ENCODE measurements at places on chromosomes 2 and 18. TPM values are rescaled to one million over a fixed set of nuclear protein-coding genes. Genes with fewer than 3 reads are reported as not detected.

Gene TTR
- 0.41 TPM for polyA plus RNA-seq

Gene FIGN
- 8.1 TPM for polyA plus RNA-seq

Gene FNDC4
- 137 TPM for polyA plus RNA-seq

Gene SMAD7
- 19.5 TPM for polyA plus RNA-seq

Gene IL1RN
- 0.24 TPM for polyA plus RNA-seq

Gene CFC1
- 21.4 TPM for polyA plus RNA-seq

Gene ST8SIA5
- 24.6 TPM for polyA plus RNA-seq

Gene FSIP2
- polyA plus RNA-seq = 1.0 TPM

GRCh38 chr18:9184998-9185613 lies 48.5 kb downstream of the ANKRD12 start:
- no peak for DNase-seq

DNA sequence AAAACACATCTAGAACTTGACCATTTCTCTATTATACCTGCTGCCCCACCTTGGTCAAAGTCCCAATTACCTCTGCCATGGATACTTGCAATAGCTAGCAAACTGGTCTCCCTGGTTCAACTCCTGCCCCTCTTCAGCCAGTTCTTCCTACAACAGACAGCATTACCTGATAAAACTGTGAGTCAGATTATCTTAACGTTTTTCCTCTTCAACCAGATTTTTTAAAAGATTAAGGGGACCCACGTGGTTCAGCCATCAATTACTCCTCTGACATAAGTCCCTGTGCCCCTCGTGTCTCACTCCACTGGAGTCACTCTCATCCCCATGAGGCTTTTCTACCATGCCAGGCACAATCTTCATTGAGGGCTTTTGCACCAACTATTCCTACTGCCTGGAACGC lies 5.3 kb upstream of the ARHGAP15 start:
- DNase-seq = no peak

DNA sequence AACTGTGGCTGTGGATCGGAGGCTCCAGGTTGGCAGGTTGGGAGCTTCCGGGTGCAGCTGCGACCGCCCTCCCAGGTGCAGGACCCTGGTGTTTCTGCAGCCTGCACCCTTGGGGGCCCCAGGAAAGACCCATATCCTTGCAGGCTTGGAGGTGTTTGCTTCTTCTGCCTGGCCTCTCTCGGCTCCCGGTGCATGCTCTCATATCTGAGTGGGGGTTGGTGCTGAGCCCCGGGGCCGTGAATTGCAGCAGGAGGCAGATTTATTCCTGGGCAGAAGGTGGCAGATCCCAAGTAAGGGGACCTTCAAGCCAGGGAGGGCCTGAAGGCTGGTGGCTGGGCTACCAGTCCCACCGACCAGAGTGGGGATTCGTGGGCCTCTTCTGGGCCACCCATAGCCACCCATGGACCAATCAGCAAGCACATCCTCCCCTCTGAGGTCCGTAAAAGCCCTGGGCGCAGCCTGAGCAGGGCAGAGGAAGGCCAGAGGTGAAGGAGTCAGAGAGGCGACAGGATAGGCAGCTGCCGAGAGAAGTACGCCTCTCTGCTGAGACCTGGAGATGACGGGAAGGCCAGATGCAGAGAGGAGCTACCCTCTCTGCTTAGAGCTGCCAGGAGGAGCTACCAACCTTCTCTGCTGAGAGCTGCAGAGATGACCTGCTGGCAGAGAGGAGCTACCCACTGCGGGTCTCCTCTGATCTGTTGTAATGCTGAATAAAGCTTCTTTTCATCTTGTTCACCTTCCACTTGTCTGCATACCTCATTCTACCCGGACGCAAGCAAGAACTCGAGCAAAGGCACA lies 1279.0 kb upstream of the LRRTM1 start:
- no peak for DNase-seq

DNA sequence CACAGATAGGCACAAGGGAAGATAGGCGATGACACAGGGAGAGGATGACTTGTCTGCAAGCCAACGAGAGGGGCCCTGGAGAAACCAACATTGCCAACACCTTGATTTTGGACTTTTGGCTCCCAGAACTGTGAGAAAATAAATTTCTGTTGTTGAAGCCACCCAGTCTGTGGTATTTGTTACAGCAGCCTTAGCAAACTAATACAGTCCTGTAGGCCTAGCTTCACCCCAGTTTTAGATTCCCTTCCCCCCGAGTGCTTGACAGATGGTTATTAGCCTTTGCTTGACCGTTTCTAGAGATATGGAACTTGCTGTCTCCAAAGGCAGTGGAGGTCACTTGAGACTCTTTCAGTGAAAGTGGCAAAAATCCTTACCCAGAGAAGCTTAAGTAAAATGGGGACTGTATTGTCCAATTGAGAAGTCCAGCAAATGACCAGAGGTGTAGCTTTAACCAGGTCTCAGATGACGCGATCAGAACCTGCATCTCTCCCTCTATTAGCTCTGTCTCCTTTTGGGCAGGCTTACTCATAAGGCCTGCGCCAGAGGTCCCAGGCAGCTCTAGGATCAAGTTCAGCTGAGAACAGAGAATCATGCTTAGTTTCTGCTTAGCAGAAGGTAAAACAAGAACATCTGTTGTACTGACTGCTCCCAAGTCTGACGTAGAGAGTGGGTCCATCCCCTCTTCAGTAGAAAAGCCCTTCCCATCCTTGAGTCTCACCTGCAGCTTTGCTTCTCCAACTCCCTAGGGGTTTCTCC lies 50.4 kb downstream of the MFSD6 start:
- DNase-seq = no peak

- no peak for DNase-seq
Measured at GRCh38 chr2:236665572-236666118, 96.0 kb downstream of the ACKR3 start.

DNA sequence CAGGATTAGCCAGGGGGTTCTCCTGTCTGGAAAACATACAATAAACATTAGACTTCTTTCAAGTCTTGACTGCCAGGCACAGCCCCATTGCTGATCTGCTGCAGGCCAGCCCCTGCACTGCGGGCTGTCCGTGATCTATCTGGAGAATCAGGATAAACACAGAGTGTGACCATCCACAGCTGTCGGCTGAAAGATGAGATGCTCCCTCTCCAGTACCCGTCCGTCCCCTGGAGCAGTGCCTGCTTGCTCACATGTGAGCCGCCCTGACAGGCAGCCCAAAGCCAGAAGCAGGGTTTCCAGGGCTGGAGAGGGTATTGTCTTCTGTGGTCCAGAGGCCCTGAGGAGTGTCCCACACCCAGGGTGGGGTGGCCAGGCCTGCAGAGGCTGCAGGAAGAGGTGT lies 46.1 kb upstream of the FOSL2 start:
- no peak for DNase-seq

GRCh38 chr2:16559278-16560067 lies 106.2 kb downstream of the CYRIA start:
- DNase-seq = no peak

GRCh38 chr18:59062643-59063006 lies 77.1 kb upstream of the SEC11C start:
- DNase-seq = no peak

DNA sequence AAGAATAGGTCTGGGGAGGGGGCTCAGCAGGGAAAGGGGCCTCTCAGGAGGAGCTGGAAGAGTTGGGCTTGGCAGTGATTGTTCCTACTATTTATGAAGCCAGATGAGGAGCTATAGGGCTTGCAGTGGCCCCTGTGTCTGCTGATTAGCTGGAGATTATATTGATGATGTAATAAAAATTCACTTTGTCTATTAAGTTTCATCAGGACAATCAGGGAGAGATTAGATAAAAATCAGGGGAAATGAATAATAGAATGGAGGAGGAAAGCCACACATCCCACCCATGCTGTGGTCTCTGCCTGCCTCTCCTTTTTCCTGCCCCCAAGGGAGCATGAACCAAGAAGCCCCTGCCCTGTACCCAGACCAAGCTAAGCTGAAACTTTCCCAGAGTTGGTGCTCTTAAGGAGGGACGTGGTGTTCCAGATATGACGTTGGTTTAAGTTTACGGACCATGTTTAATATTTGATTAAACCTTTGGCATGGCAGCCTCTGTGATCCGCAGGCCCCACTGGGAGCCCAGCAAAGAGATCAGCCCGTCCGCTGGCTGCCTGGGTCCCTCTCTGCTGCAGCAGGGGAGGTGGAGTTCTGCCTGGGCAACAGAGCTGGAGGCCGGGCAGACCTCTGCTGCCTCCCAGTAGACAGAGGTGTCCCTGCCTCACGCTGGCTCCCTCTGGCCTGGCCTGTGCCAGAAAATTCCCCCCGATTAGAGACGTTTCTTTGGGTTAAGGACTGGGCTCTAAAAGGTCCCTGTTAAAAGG lies 15.3 kb downstream of the CELF4 start:
- DNase-seq = no peak

GRCh38 chr18:69870736-69871135 lies 76.9 kb downstream of the CD226 start:
- DNase-seq = no peak

DNA sequence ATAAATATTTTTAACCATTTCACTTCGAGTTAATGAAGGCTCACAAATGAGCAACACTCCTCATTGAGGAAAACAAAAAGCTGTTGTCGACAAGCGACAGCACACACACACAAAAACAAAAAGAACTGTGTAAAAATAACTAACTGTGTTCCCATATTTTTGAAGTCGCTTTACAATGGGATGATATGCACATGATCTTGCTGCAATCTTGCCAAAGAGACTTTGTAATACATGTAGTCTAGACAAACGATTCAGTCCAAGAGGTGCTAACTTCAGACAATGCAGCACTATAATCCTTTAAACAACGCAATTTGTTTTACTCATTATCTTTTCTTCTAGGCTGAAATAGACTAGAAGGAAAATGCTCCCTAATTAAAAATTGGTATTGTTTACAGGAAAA lies 7.2 kb upstream of the USP34 start:
- DNase-seq = no peak

GRCh38 chr2:161964160-161964559 lies 109.9 kb downstream of the DPP4 start:
- no peak for DNase-seq

GRCh38 chr18:45652303-45653080 lies 37.2 kb downstream of the SLC14A2 start:
- no peak for DNase-seq

DNA sequence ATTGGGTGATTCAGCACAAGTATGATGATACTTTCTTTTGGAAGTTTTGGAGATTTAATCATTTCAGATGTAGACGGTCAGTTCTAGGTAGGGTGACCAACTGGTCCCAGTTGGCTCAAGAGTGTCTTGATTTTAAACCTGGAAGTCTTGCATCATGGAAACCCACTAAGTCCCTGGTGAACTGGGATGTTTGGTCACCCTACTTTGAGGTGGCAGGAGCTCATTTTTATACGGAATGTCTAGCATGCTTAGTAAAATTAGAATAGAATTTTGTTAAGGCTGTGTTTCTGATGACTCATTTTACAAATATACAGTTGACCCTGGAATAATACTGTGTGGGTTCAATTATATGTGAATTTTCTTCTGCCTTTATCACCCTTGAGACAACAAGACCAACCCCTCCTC lies 61.5 kb upstream of the DOCK10 start:
- no peak for DNase-seq

DNA sequence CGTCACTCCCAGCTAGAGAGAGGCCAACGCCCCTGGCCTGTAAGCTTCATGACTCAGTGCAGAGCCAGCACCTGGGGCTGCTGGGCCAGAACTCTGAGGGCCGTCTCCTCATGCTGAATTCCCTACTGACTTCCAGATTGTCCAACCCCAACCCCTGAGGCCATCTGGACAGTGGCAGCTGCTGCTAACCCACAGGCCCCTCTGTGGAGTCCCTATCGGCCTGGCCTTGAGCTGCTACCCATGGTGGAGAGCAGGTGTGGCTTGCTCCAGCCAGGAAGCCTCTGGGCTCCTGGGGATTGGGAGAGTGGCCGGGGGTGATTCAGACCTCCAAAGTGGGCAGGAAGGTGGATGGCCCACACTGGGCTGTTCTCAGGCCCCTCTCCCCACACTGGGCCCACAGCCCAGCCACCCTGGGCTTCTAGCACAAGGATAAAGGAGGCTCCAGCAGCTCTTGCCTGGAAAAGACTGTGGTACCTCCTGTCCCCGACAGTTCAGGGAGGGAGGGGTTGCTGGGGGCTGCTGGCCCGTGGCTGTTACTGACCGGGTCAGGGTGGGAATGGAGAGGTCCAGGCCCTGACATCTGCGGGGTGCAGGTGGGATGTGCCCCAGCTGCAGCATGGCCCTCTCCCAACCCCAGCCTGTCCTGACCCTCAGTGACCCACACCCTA lies 8.2 kb downstream of the TEKT4 start:
- no peak for DNase-seq

GRCh38 chr2:239769554-239770245 lies 255.4 kb downstream of the NDUFA10 start:
- DNase-seq = no peak

GRCh38 chr18:38368246-38368645 lies 802.6 kb upstream of the CELF4 start:
- no peak for DNase-seq

- DNase-seq = no peak
Measured at GRCh38 chr2:134863446-134863845, 25.0 kb downstream of the ACMSD start.

GRCh38 chr2:188145885-188146284 lies 145.8 kb upstream of the GULP1 start:
- DNase-seq = no peak

GRCh38 chr2:17413036-17413435 lies 105.2 kb downstream of the RAD51AP2 start:
- no peak for DNase-seq

GRCh38 chr2:877747-878146 lies 72.9 kb upstream of the SNTG2 start:
- no peak for DNase-seq

GRCh38 chr2:105798595-105798994 lies 53.9 kb downstream of the NCK2 start:
- no peak for DNase-seq

- no peak for DNase-seq
Measured at GRCh38 chr2:239910851-239911640, 114.1 kb downstream of the NDUFA10 start.

DNA sequence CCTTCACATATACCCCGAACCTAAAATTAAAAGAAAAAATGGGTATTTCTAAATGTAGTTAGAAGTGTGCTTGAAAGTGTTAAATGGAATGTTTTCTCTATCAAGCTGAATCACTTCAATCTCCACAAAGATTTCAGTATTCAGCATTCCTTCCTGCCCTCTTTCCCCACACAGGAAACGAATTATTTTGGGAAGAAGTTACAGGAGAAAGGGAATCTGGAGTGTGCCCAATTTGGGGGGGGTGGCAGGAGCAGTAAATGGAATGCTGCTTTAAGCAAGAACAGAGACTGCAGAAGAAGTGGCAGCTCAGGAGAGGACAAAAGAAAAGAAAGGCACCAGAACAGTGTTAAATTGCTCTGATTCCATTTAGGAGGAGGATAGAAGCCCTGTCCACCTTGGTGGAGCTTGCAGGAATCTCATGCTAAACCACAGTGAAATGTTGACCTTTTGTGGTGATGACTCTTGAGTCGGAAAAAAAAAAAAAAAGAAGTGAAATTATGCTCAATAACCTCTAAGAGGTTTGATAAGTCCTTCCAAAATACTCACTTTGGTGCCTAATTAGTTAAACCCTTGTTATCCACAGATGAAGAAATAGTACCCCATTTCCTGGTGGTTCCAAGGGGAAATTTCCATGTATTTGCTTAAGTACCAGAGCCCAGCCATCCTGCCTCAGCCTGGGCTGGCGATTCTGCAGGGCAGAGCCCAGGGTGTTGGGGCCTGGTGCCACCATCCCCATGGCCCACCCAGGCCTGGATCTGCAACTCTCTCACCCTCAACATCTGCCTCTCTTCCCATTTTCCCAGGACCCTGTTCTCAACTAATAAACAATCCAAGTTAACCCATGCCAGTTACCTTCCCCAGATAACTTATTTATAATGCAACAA lies 56.5 kb downstream of the MYO5B start:
- no peak for DNase-seq

GRCh38 chr2:68044099-68044498 lies 18.7 kb downstream of the C1D start:
- DNase-seq = no peak
